Glomerular endothelial cell (primary cell): ENCODE measurements at places on chromosomes 7 and 10.

DNA sequence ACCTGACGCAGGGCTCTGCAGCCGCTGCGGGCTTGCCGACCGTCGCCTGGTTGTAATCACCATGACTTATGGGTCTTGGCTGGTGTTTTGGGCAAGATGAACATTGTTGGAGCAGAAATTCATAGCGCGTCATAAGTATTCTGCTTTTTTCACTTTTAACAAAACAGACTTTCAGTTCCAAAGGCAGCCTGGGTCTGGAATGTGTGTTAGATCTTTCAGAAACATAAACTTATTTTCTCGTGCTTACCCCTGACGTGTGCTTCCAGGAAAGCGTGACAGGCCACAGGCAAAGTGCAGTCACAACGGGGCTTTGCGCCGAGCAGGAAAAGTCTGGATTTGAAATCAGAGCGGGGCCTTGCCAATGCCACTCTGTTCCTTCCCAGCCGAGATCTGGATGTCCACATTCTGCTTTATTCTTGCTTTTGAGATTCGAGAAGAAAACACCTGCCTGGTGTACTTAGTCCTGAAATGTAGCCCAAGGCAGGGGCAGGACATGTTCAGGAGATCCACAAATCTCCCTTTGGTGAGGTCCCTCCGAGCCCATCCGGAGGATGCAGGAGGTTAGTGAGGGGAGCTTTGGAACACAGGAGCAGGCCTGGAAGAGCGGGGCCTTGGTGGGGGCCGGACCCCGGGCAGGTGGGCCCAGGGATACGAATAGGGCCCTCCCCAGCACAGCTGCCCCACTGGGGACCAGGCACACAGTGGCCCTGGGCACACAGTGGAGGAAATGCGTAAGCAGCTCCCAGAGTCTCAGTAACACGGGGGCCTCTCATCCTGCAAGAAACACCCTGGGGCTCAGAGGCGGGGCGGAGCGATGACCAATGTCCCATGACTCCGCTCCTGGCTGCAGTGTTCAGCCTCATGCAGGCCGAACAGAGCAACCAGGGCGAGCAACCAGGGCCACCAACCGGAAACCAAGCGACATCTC is 49.5 kb upstream of the EBF3 start:
- no peak for DNase-seq

DNA sequence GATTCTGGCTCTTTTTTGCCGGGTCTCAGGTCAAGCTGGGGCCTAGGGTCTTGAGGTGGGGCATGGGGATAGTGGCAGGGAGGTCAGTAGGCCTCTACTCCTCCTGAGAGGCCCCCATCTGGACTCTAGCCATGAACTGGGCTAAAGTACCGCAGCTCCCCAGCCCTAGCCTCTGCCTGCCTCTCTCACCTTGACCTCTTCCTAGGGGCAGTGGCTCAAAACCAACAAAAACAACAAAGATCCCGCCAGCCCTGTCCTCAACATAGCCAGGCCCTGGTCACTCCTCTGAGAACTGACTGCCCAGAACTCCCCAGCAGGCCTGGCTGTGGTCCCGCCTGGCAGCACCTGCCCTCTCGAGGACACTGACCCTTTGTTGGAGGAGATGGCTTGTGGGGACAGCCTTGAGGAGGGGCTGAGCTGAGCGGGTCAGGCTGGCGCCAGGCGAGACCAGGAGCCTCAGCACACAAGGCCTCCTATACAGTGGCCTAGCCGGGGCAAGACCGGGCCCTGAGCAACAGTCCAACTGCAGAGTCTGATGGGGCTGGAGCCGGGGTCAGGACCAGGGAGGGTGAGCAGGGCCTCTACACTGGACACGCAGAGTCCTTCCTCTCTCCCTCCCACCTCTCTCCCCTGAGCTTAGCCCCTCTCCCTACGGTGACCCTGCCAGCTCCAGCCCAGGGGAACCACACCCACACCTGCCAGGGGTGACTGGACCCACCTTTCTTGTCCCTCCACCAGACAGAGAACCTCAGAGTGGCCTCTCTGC is 11.6 kb upstream of the PPIF start:
- DNase-seq: no peak

GRCh38 chr10:63005246-63005645 is 127.9 kb upstream of the NRBF2 start:
- no peak for DNase-seq

GRCh38 chr7:158498443-158499081 is 89.1 kb downstream of the PTPRN2 start:
- no peak for DNase-seq

DNA sequence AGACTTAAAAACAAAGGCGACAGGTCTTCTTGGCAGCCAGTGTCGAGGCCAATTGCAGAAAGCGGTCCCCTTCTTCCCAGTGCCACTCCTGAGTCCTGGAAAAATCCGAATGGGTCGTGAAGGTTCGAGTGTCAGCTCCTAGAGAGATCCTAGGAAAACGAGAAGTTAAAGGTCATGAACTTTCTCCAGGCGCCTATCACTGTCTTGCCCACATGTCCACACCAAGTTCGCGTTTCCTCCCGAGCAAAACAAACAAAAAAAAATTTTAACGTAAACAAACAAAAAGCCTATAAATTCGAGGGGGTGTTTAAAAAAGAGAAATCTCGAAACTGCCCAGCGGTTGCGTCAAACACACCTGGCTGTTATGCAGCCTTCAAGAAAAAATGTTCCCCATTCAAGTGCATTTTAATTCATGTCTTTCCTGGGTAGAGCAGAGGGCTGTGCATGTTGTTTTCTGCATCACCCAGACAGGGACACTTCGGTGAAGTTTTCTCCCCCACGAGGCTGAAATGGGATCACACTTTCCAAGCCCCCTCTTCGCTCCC is 1.5 kb downstream of the ARHGAP21 start:
- no peak for DNase-seq

DNA sequence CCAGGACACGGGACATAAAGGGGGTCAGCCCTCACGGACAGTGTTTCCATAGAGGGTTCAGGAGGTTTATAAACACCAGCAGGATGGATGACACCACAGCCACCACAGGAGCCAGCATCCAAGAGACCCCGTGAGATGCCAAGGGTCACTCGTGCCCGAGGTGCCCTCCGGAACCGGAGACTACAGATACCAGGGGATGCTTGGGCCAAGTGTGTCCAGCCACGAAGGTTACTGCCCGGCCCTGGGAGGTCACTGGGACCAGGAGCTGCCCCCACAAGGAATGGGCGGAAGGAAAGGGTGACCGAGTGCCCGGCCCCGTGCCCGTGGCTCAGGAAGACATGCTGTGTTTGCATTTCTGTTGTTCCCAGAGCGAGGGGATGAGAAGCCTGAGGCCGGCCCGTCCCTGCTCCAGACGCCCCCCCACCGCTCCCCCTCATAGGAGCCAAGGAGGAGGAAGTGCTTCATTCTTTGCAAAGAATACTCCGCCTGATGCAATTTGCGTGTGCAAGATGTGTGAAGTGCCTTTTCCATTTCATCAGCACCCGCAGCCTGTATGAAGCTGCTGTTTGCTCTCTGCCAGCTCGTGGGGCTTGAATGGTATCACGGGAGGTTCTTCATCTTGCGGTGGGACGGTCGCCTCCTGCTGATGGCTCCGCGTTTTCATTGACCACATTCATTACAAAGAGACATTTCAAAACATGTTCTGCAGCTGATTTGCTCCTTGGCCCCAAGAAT is 176.4 kb downstream of the ELFN1 start:
- DNase-seq: no peak

GRCh38 chr10:66678521-66678920 is 247.3 kb upstream of the LRRTM3 start:
- no peak for DNase-seq

GRCh38 chr7:93575555-93576399 is 1.3 kb upstream of the CALCR start:
- no peak for DNase-seq

DNA sequence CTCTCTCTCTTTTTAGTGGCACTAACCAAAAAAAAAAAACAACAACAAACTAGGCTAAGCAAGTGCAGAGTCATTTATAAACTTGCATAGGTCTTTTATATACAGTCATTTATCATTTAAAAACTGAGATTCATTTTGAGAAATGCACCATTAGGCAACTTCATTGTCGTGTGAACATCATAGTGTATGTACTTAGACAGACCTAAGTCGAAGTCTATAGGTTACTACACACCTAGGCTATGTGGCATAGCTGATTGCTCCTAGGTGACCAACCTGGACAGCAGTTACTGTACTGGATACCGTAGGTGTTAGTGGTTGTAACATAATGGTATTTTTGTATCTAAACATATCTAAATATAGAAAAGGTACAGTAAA is 109.1 kb upstream of the SAMD8 start:
- no peak for DNase-seq

GRCh38 chr7:20399521-20399920 is 68.8 kb downstream of the ITGB8 start:
- DNase-seq: no peak

DNA sequence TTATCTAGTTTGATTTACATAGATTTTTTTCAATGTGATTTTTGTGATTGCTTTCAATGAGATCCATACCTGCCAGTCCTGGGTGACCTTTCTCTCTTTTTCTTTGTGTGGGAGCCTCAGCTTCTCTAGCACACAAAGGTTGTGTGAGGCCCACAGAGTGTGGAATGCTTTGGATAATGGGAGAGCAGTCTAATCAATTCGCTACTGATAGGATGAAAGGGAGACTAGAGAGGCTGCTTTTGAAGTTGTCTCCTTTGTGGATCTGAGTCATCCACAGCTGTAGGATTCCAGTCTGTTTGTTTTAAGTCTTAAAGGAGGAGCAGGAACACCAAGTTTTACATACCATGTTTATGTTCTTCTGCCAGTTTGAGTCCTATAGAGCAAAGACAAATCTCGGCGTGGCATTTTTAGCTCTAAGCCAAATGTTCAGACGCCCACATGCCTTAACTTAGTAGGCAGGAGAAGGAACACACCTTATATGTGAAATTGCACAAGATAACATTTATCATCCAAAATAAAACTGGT is 330.0 kb downstream of the ARL4A start:
- DNase-seq: no peak

DNA sequence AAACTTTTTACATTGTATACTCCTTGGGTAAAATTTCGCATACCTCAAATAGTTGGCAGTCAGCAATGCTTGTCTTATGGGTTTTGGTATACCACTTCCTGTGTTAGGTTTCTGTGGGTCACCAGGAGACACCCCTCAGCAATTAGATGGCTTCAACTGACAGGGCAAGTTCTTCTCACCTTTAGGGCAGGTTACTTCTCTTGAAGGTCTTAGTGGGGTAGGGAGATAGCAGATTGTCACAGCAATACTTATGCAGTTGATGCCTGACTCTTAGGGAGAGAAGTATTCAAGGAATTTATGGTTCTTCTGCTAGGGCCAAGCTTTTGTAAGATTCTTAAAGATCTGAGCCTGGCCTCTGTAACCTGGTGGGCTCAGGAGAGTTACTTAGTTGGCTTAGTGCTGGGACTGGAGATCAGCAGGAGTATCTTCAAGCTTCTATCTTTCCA is 42.9 kb downstream of the MKLN1 start:
- DNase-seq: no peak

DNA sequence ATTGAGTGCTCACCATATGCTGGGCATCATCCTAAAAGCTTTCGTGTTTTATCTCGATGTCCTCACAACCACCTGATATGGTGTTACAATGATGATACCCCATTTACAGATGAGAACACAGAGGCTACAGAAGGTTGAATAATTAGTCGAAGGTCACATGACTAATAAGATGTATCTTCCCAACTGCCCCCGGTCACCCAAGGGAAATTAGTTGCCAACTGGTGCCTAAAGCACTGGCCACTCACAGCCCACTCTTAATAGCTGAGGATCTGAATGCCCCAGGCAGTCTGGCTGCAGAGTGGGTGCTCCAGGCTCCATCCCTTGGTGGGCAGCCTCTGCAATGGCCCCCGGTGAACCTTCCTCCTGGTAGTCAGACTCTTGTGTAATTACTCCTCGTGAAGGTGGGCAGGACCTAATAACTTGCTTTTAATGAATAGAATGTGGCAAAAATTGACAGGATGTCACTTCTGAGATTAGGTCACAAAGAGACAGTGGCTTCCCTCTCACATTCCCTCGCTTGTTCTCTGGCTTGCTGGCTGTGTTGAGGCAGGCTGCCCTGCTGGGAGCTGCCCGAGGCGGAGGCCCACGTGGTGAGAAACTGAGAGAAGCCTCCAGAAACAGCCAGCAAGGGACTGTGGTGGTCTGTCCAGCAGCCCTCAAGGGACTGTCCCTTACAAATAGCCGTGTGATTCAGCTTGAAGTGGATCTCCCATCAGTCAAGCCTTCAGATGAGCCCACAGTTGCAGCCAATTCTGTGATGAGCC is 109.4 kb downstream of the ARHGAP22 start:
- DNase-seq: no peak

- no peak for DNase-seq
Measured at GRCh38 chr10:33459602-33460001, 125.1 kb upstream of the NRP1 start.

DNA sequence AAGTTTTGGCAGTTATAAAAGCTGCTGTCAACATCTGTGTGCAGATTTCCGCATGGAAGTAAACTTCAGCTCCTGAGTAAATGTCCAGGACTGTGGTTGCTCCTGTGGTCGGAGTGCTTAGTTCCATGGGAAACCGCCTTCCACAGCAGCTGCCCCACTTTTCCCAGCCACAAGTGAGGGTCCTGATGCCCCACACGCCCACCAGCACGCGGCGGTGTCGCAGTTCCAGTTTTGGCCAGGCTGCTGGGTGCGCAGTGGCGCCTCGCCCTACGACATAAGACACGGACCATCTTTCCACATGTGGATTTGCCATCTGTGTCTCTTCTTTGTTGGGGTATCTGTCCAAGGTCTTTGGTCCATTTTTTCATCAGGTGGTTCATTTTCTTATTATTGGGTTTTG is 167.1 kb downstream of the DIP2C start:
- DNase-seq: no peak

GRCh38 chr10:26696786-26697162 is 727 bp upstream of the PDSS1 start:
- DNase-seq: no peak

- DNase-seq: no peak
Measured at GRCh38 chr10:98100476-98100875, 34.0 kb upstream of the R3HCC1L start.

DNA sequence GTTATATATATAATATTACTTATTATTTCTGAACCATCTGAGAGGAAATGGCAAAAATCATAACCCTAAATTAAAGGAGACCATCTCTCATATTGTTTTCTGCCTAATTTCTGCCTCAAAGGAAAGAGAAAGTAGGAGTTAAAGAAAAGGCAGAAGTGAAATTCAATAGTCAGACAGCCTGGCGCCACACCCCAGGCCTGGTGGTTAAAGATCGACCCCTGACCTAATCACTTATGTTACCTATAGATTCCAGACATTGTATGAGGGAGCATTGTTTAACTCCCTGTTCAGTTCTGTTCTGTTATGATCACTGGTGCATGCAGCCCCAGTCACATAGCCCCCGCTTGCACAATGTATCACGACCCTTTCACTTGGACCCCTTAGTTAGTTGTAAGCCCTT is 24.9 kb upstream of the CHST3 start:
- DNase-seq: no peak

DNA sequence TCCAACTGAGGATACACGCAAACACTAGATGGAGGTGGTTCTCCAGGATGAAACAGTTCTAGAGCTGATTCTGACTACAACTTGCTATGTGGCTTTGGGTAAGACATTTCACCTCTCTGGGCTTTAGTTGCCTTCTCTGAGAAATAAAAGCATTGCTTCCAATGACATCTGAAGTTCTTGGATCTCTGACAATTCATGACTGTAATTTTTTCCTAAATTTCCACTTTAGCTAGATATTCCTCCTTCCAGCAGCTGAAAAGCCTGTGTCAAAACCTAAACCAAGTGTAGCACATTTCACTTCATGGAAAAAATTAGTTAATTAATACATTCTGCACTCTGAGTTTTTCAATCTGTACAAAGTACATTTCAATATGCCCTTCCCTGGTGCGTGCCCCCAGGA is 50.0 kb upstream of the ANK3 start:
- DNase-seq: no peak
